Fibroblast of mammary gland (primary cell): ENCODE measurements at places on chromosomes 6 and 20.

DNA sequence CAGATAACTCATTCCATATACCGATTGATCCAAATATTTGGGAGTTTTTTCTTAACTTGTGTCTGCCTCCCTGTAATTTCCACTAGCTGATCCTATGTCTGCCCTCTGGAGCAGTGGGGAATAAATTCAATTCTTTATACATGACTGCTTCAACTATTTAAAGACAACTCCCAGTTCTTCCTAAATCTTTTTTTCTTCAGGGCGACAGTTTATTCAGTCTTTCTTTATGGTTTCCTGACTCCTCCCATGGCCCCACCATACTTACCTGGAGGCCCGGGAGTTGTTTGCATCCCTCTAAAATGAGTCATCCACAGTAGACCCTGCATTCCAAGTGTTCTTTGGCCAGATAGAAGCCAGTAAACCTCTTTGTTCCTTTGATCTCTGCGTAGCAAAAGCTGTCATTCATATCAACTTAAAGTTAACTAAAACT, 73.6 kb downstream of the LCA5 start:
- no peak for DNase-seq

- DNase-seq = no peak
Measured at GRCh38 chr6:105645958-105646357, 243.1 kb upstream of the PREP start.

DNA sequence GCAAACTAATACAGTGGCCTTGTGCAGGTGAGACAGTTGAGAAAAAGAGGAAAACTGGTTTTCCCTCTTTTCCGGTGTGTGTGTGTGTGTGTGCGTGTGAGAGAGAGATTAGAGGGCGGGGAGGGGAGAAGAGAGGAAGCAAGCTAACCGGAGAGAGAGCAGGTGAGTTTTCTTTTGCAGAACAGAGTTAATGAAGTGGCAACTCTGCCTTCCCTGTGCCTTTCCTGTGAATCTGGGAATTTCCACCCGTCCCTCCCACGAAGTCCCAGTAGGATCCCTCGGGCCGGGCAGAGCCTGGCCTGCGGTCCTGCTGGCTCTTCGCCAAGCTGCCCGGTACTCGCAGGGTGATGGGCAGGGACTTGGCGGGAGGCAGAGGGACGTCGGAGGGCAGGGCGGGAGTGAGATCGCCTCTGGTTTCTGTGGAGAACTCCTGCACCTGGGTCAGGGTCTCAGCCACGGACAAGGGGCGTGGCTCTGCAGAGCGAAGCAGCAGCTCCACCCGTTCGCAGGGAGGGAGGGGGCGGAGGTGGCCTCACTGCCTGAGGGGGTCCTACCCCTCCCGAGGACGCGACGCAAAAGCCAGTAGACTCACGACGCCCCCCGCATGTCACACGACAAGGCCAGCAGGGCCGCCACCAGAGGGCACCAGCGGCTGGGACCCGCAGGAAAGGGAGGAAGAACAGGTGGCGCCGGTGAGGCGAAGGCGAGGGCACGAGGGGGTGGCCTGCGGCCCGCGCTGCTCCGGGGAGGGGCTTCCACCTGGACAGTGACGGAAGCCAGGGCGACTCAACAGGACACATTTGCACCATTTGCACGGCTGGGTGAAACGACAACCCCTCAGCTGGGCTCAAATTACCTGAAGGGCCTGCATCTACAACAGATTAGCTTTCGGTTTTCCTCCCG, 51.2 kb upstream of the RNF182 start:
- peak; percentile 11 for DNase-seq

GRCh38 chr20:62051546-62052255, 14.0 kb downstream of the TAF4 start:
- DNase-seq = no peak

DNA sequence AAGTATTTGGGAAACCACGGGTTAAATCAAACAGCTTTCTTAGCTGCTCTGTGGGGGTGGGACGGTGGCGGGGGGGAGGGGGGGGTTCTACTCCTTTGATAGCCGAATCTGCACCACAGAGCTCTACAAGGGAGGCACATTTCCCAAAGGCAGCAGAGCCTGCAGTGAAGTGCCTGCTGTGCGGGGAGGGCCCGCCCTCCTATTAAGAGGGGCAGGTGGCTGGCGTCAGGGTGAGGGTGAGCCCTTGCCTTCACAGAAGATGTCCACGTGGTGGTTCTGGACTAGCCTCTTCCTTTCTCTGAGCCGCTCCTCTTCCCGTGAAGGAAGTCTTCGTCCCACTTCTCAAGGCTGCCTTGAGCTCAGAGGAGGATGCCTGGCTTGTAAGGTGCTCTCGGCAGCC, 174.9 kb upstream of the THBS2 start:
- DNase-seq = no peak

- peak; percentile 24 for DNase-seq
Measured at GRCh38 chr6:30037182-30037788, 23.8 kb upstream of the POLR1H start.

DNA sequence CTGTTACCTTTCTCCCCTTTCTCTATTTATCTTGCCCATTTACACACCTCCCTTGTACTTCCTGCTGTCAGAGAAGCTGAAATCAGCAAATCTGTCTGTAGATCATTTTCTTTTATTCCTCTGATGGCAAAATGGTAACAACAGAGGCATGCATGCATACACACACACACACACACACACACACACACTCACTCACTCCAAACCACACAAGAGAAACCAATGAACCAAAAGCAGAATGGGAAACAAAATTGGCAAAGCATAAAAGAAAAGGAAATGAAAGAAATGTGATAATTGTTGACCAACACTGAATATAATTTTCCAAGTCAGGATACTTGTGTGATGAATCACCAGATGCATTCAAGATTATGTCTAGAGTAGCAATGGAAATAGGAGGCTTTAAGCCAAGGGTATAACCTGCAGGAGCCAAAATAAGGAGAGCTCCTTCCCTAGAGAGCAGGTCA, 172.4 kb downstream of the PLCB4 start:
- DNase-seq = peak; percentile 82

GRCh38 chr6:26457264-26457805, 420 bp upstream of the BTN2A1 start:
- no peak for DNase-seq

- peak; percentile 73 for DNase-seq
Measured at GRCh38 chr20:10611357-10611756, 62.4 kb downstream of the JAG1 start.

- no peak for DNase-seq
Measured at GRCh38 chr6:160259598-160259997, 977 bp upstream of the SLC22A2 start.

- peak; percentile 33 for DNase-seq
Measured at GRCh38 chr6:75751443-75751842, 2.4 kb downstream of the MYO6 start.

- no peak for DNase-seq
Measured at GRCh38 chr6:76771059-76771634, 692.1 kb downstream of the HTR1B start.

DNA sequence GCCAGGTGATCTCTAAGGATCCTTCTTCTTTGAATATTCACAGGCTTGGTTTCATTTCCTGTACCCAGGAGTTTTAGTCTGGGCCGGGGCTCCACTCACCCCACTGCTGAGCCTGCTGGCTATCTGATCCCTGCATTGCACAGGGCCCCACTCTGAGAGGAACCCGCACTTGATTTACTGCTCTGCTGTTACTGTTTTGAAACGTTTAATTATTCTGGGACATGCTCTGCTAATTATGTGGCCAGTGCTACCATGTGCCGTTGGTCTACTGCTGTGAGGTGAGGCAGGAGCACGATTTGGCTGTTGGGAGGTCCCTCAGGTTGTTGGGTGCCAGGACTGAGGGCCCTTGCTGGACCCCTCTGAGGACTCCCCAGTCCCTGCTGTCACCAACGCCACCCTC, 108.7 kb upstream of the SIRPA start:
- no peak for DNase-seq

DNA sequence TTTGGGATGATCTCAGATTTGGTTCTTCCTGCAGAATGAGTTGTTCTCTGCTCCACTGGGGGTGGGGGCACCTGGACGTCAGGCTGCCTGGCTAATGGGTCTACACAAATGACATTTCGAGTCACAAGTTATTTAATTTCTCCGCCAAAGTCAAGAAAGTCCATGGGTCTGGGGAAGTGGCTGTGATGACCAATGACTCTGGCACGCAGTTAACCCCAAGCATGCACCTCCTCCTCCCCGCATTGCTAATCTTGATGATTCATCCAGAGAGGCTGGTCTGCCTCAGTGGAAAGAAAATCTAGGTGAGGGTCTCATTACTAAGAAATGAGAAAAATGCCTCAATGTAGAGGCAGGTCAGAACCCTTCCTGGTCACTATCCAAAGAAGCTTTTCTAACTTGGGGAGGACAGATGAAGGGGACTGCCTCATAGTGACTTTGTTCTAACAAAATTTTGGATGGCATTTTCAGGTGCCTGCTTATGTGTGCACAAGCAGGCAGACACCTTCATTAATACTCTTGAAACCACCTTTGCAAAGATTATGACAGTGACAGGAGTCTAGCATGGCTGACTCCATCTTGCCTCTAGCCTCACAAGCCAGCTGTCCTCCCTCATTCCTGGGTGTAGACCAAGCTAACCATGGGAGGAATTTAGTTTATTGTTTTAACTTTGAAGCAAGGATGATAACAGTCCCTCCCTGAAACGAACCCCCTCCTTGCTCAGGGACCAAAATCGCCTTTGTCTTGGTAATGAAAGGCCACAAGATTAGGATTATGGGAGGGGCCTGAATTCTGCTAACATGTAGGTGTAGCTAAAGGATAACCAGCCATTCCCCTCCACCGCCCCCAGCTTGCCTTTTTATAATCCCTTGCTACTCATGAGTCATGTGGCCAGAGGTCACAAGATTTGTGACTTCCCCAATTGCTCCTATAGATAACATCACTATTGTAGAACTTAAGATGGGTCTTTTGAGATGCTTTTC, 98.6 kb upstream of the MRPS10 start:
- peak; percentile 97 for DNase-seq

GRCh38 chr20:20009784-20010253, 7.3 kb upstream of the NAA20 start:
- DNase-seq = no peak

DNA sequence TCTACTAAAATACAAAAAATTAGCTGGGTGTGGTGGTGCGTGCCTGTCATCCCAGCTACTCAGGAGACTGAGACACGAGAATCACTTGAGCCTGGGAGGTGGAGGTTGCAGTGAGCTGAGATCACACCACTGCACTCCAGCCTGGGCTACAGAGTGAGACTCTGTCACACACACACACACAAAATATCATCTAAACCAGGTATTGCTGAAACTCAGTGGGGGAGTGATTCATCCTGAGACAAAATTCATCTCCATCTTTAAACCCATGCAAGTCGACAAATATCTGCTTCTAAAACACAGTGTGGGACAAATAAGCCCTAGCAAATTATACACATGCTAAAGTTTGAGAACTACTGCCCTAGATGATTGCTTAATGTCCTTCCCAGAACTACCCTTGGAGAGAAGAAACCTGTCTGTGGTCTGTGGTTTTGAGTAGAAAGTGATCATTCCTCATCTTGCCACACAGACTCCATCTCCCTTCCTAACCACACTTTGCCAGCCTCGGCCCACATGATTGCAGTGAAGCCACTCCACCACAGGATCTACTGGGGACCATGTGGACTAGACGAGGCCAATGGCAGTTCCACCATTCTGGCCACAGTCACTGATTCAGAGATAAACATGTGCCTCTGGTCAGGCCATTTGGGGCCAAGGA, 130.3 kb downstream of the OPRM1 start:
- no peak for DNase-seq

DNA sequence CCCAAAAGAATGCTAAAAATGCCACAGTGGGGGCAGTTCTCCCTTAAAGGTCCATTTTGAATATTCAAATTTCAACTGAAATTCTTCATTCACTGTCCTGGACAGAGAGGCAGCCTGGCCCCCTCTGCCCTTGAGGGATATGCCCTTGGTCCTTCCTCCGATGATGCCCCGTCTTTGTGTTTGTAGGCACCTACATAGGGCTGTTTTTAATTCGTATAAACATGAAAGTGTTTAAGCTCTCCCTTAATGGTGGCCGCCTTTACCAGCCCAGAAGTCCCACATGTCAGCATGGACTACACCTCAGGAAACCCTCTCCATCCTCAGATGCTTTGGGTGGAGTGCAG, 70.2 kb downstream of the SSR1 start:
- no peak for DNase-seq

GRCh38 chr6:87922947-87923330, 124.7 kb upstream of the SPACA1 start:
- no peak for DNase-seq

GRCh38 chr6:155275808-155276480, 12.1 kb downstream of the CLDN20 start:
- no peak for DNase-seq
